ENCODE measurements at places on chromosomes 13 and 19. TPM values are rescaled to one million over a fixed set of nuclear protein-coding genes. Genes with fewer than 3 reads are reported as not detected.

Gene KIR2DL1
- not detected for polyA plus RNA-seq

Gene DACH1
- polyA plus RNA-seq, result not detected

Gene BLOC1S3
- polyA plus RNA-seq, result 7.3 TPM

Gene CEACAM5
- not detected for polyA plus RNA-seq

Gene CARD8
- 8.5 TPM for polyA plus RNA-seq

Gene ADAMTS10
- polyA plus RNA-seq, result not detected

Gene CCL25
- not detected for polyA plus RNA-seq

Gene KISS1R
- polyA plus RNA-seq, result 0.05 TPM

Gene ZNF429
- polyA plus RNA-seq, result 2.5 TPM

Gene ZNF274
- polyA plus RNA-seq, result 19.8 TPM

Gene CEACAM19
- 1.7 TPM for polyA plus RNA-seq

Gene LTBP4
- 34.0 TPM for polyA plus RNA-seq

Gene PCSK4
- polyA plus RNA-seq, result 0.56 TPM

Gene GARIN5A
- 1.4 TPM for polyA plus RNA-seq

Gene LIG4
- polyA plus RNA-seq, result 3.7 TPM

Gene LGALS14
- polyA plus RNA-seq, result not detected

Gene CSNK1G2
- 57.6 TPM for polyA plus RNA-seq

Gene LHB
- not detected for polyA plus RNA-seq
